Activated CD4-positive, alpha-beta T cell treated with anti-CD3 and anti-CD28 coated beads, Interleukin-2, amount 10 ng/mL, durations not matched to agents 24 days and 14 days (primary cell): ENCODE measurements at places on chromosomes 12 and 14. TPM values are rescaled to one million over a fixed set of nuclear protein-coding genes. Genes with fewer than 3 reads are reported as not detected.

DNA sequence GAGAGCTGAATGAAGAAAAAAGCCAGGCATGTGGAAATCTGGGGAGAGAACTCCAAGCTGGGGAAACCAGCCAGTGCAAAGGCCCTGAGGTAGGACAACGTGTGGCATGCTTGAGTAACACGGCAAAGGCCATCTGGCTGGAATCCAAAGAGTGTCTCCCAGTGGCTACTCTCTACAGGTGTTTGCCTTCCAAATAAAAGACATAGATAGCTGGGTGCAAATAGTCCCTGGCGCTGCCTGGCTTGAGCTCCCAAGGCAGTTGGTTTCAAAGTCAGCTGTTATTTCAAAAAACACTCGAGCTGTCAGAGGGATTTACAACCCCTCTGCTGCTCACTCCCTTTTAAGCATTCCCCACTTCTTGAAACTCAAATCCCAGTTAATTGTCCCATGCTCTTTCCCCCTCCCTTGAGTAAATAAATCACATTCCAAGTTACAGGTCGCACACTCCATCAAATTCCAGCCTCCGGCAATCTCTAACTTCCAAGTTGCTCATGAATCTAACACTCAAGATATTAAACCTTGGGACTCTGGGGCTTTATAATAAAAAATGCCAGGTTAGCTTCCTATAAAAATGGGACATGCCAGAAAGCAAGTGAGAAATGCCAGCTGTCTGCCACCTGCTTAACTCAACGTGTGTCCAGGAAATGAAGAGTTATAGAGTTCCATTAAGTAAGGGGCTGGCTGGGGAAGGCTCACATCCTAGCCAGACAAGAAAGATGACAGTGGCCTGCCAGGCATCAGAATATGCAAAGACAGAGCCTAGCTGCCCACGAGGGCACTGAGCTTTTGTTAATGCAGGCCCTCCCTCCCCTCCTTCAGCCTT, 133.6 kb upstream of the NOS1 start:
- DNase-seq, result no peak
- H3K27ac ChIP-seq, result no peak overlapping the region
- no peaks in the 10 kb centered on the region for H3K36me3 ChIP-seq
- H3K4me1 ChIP-seq, result no peaks in the 10 kb centered on the region

DNA sequence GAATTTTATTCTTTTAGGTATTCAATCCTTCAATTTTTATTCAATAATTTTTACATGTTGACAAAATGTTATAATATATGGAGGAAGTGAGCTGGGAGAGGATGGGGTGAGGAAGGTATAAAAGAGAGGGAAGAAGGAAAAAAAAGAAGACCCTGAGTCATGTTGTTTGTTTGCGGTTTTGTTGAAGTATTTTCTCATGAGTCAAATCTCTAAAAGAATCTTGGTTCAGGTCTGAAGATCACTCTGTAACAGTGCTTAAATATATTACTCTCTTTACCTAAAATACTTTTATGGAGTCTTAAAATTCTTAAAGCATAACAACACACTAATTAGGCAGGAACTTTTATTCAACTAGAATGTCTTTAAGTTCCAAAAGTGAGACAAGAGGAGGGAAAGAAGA, 489.6 kb upstream of the GARIN6 start:
- H3K36me3 ChIP-seq, result no peaks in the 10 kb centered on the region
- H3K27me3 ChIP-seq, result no peaks in the 10 kb centered on the region
- H3K4me3 ChIP-seq, result no peak overlapping the region
- H3K4me1 ChIP-seq, result no peaks in the 10 kb centered on the region
- H3K27ac ChIP-seq, result no peak overlapping the region

- H3K4me3 ChIP-seq, result no peak overlapping the region
- H3K4me1 ChIP-seq, result peaks cover 7% of the 10 kb centered on the region
- no peaks in the 10 kb centered on the region for H3K27me3 ChIP-seq
- no peaks in the 10 kb centered on the region for H3K36me3 ChIP-seq
Observed at GRCh38 chr14:100472094-100472455, 115.1 kb downstream of the BEGAIN start.

DNA sequence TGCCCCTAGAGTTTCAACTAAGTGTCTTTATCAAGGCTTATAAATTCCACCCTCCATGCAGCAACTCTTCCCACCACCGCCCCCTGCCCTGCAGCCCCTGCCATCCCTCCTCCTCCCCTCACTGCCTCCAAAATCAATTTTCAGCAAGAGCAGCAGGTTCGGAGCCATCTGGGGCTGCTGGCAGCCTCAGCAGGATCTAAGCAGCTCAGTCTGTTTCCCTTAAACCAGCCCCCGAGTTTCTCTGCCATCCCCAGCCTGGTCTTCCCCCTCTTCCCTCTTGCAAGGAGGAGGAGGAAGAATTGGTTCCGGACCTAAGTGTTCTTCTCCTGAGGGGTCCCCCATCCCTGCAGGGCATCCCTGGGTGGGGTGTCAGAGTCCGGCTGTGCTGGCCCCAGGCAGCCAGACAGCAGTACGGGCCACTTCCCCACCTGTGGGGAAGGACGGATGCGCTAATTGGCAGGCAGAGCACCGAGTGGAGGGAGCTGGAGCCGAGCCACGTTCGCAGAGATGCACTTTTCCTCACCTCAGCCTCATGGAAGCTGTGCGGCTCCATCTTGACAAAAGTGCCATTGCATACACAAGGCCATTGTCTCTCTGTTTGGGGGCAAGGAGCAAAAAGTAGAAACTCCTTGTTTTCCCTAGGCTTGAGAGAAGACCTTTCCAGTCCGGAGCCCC, 189.3 kb downstream of the KCNA5 start:
- no peak for DNase-seq
- H3K4me3 ChIP-seq, result no peak overlapping the region
- H3K27ac ChIP-seq, result no peak overlapping the region
- no peaks in the 10 kb centered on the region for H3K27me3 ChIP-seq
- H3K36me3 ChIP-seq, result no peaks in the 10 kb centered on the region
- no peaks in the 10 kb centered on the region for H3K4me1 ChIP-seq

- peak overlapping the region; percentile 31 for H3K27ac ChIP-seq
- H3K4me3 ChIP-seq, result no peak overlapping the region
- no peak for DNase-seq
- peaks cover 18% of the 10 kb centered on the region for H3K4me1 ChIP-seq
Observed at GRCh38 chr14:81402123-81402495, 2.0 kb upstream of the STON2 start.

DNA sequence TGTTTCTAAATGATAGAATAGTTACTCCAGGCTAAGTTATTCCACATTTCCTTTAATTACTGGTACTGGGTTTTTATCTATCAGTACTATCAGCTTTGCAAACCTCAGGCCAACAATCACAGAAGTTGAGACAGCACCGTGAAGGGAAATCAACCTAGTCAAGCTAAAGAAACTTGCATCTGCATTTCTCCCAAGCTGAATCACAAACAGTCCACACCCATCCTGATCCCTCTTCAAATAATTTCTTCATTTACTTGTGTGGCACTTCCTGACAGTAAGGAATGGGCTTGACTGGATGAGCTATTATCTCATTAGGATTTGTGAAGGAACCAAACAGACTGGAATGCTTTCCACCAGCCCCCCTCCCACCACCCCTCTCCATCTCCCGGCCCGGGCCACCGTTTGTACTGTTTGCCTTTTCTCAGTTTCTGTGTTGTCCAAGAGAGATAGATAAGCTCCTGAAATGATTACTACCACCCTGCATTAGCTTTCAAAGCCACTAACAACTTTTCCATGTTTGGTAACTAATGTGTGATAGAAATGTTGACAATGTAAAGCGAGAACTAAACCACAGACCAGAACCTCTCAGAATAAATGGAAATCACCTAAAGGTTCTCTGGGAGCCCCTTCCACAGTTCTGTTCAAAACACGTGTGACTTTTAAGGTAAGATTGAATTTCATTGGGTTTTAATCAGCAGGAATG, 236.3 kb downstream of the SLC25A21 start:
- no peak overlapping the region for H3K27ac ChIP-seq
- H3K4me3 ChIP-seq, result no peak overlapping the region
- DNase-seq, result no peak
- no peaks in the 10 kb centered on the region for H3K4me1 ChIP-seq
- H3K36me3 ChIP-seq, result no peaks in the 10 kb centered on the region
- H3K27me3 ChIP-seq, result no peaks in the 10 kb centered on the region

DNA sequence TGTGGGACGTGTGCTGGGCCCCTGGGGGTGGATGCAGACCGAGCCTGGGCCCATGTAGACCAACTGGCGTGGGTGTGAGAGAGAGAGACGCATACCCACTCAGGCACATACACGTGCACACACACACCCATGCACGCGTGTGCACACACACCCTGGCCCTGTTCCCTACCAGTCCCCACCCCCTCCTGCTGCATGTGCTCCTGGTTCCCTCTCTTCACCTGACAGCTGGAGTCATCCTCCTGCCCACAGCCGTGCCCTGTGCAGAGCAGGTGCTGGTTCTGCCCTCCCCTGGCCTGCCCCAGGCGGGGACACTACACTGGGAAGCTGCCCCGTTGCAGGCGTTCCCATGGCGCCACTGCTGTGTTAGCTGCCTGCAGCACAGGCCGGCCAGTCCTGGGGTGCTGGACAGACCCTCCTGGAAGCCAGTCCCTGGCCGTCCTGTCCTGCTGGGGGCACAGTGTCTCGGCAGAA, 18.5 kb downstream of the PACS2 start:
- no peaks in the 10 kb centered on the region for H3K36me3 ChIP-seq
- H3K4me3 ChIP-seq, result no peak overlapping the region
- no peak overlapping the region for H3K27ac ChIP-seq
- no peaks in the 10 kb centered on the region for H3K27me3 ChIP-seq
- no peak for DNase-seq
- peaks cover 7% of the 10 kb centered on the region for H3K4me1 ChIP-seq

- H3K27ac ChIP-seq, result no peak overlapping the region
- H3K27me3 ChIP-seq, result peaks cover 6% of the 10 kb centered on the region
- no peak for DNase-seq
- H3K4me3 ChIP-seq, result no peak overlapping the region
Observed at GRCh38 chr14:103165323-103165722, 42.1 kb downstream of the TNFAIP2 start.

- no peak within 1 kb of the TSS for H3K27ac ChIP-seq
- no peaks in the 10 kb centered on the region for H3K36me3 ChIP-seq
- peak; percentile 87 for DNase-seq
- H3K4me3 ChIP-seq, result peak within 1 kb of the TSS; percentile 70
- H3K27me3 ChIP-seq, result peaks cover 37% of the 10 kb centered on the region
Observed at GRCh38 chr14:77498120-77498979, at the start of gene ISM2. TSS of gene ISM2 (minus strand) at chr14:77498816. CDS start at chr14:77498793, 23 bp downstream.

DNA sequence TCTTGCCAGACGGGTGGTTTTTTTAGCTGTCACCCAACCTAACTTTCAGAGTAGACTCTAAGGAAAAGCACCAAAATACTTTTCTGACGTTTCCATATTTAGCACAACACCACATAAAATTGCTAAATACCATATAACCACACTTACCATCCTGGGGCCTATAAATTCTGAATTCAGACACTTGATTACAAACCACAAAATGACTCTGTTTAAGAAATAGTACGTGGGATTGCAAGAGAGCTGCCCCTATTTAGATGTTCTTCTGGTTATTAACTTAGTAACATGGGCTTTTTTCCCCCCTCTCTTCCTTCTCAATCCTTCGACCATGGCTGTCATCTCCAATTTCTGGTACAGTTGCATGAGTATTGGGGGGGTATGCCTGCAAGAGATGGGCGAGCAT, 287.7 kb downstream of the BMP4 start:
- H3K27ac ChIP-seq, result no peak overlapping the region
- H3K4me1 ChIP-seq, result no peaks in the 10 kb centered on the region
- H3K27me3 ChIP-seq, result no peaks in the 10 kb centered on the region
- H3K36me3 ChIP-seq, result no peaks in the 10 kb centered on the region
- H3K4me3 ChIP-seq, result no peak overlapping the region
- no peak for DNase-seq

GRCh38 chr12:42309996-42310395, 15.9 kb downstream of the ZCRB1 start:
- no peaks in the 10 kb centered on the region for H3K27me3 ChIP-seq
- no peaks in the 10 kb centered on the region for H3K4me1 ChIP-seq
- no peak overlapping the region for H3K27ac ChIP-seq

GRCh38 chr12:96401076-96401871, 1.0 kb upstream of the CDK17 start:
- no peaks in the 10 kb centered on the region for H3K27me3 ChIP-seq
- H3K27ac ChIP-seq, result peak overlapping the region; percentile 97
- peak; percentile 85 for DNase-seq
- H3K4me1 ChIP-seq, result peaks cover 37% of the 10 kb centered on the region
- H3K36me3 ChIP-seq, result peaks cover 2% of the 10 kb centered on the region

DNA sequence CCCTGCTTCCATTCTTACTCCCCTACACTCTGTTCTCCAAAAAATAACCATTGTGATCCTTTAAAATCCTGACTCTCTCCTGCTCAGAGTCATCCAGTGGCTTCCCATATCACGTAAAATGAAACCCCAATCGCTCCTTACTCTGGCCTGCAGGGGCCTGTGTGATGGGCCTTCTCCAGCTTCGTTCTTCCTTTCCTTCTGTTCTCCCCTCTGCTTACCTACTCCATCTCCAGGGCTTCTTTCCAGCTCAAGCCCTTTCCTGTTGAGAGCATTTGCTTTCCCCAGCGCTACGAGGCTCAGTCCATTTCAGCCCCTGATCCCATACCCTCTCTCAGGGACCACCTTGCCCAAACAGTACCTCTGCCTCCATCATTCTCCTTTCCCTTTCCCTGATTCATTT, 144.4 kb upstream of the ARHGAP5 start:
- no peaks in the 10 kb centered on the region for H3K27me3 ChIP-seq
- no peak overlapping the region for H3K4me3 ChIP-seq
- H3K27ac ChIP-seq, result no peak overlapping the region
- no peaks in the 10 kb centered on the region for H3K36me3 ChIP-seq
- H3K4me1 ChIP-seq, result peaks cover 7% of the 10 kb centered on the region
- no peak for DNase-seq

Gene ARMH4
- 0.12 TPM in 1 of 2 replicates, not detected in the other for total RNA-seq

Gene CATSPERB
- 0.30 and 1.5 TPM in 2 replicates for total RNA-seq

Gene AKAP3
- 0.42 and 1.1 TPM in 2 replicates for total RNA-seq
